NCI-H1930 (cell line): ENCODE measurements at places on chromosomes 12 and 14.

DNA sequence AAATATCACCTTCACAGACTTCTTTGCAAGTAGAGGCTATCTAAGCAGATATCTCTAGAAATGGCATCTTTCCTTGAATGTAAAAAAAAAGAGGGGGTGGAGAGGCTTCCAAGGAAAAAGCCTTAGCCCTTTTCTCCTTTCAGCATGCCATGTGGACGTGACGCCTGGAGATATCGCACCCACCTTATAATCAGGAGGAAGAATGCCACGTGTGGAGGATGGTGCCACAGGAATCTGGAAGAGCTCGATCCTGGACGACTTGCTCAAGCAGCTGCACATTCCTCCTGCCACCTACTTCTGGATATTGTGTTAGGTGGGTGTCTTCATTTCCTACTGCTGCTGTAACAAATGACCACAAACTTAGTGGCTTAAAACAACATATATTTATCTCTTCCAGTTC, 203.6 kb downstream of the NUAK1 start:
- DNase-seq, result no peak

DNA sequence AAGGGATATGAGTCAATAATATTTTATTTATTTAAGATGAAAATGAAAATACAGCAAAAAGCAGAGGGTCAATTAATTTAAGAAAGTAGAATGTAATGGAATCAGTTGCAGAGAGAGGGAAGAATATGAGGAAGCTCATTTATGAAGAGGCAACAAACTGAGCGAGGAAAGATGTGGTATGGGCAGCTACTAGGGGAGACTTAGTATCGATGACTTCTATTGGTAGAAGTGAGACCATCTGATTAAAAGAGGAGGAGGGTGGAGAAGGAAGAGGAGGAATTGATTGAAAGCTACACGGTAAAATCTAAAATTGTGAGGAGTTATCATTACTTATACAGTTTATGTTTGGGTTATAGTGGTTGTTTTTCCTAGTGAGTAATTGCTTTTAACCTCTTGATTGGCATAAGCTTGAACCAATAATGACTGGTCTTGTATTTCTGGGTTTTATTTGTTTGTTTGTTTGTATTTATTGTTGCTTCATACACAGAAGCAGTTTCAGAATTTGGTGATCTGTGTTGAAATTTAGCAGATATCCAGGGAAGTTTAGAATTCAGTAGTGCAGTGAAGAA, 121.0 kb downstream of the LRRIQ1 start:
- DNase-seq, result no peak

GRCh38 chr12:131740626-131741025, 29.7 kb downstream of the SFSWAP start:
- no peak for DNase-seq

DNA sequence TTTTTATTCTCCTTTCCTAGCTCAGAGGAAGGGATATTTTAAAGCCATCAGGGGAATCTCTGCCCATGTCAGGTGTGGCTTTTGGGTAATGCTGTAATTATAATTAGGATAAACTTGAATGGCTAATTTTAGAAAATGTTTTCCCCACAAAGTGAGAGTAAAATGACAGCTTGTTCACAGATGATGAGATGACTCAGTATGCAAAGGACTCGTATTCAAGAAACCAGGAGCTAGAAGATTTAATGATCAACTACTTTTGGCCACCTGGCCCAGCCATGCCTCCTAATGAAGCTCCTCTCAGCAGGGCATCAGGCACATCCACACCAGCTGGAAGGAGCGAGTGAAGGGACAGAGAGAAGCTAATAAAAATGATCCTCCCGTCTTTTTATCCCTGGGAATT, 29.0 kb upstream of the PLEKHG7 start:
- DNase-seq, result no peak

- DNase-seq, result no peak
Observed at GRCh38 chr14:43362586-43362985, 1144.5 kb downstream of the FSCB start.

DNA sequence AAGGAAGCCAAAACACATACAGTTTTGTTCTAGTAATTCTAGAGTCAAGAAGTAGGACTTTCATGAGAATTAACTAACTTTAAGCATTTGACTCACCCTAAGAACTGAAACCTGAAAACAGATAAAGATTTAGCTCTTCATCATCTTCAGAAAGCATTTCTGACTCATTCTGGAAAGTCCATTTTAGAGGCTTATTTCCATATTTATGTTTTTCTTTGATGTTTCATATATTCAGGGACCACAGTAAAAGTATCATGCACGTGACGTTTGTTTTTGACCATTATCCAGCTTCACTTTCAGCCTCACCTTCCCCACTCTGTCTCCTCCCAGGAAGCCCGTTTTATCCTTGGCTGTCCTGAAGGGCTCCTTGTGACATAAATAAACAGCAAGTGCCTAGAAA, 79.2 kb downstream of the MDGA2 start:
- no peak for DNase-seq

GRCh38 chr12:29545102-29545467, 47.6 kb upstream of the OVCH1 start:
- DNase-seq, result no peak

DNA sequence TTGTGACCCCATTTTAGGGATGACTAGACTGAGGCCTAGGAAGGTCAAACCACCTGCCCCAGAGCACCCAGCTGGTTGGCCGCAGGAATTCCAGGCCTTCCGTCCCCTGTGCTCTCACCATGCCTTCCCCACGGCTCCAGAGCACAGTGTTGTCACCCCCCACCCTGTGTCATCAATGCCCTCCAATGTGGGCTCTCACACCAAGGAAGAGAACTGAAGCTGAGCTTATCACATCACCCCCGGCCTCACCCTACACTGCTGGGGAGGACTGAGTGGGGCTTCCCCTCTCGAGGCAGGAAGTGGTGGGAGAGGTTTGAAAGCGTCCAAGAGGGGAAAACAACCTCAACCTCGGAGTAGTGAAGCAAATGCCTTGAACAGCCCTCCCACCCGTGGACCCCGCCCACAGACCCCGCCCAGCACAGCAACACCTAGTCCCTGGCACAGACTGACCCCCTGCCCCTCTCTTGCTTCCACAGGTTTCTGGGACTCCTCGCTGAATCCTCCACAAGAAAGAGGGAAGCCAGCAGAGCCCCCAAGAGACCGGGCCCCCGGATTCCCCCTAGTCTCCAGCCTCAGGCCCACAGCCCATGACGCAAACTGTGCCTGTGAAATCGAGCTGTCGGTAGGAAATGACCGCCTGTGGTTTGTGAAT, 97.2 kb downstream of the LGMN start:
- no peak for DNase-seq
